GDM1 (cell line): ENCODE measurements at places on chromosomes 11 and 22.
A peak's percentile ranks its signal among the peaks of the same experiment; 100 is the strongest.

- no peak for DNase-seq
Observed at GRCh38 chr11:129189646-129190045, 2.5 kb downstream of the ARHGAP32 start.

GRCh38 chr11:83545494-83546260 lies 259.5 kb upstream of the CCDC90B start:
- no peak for DNase-seq

DNA sequence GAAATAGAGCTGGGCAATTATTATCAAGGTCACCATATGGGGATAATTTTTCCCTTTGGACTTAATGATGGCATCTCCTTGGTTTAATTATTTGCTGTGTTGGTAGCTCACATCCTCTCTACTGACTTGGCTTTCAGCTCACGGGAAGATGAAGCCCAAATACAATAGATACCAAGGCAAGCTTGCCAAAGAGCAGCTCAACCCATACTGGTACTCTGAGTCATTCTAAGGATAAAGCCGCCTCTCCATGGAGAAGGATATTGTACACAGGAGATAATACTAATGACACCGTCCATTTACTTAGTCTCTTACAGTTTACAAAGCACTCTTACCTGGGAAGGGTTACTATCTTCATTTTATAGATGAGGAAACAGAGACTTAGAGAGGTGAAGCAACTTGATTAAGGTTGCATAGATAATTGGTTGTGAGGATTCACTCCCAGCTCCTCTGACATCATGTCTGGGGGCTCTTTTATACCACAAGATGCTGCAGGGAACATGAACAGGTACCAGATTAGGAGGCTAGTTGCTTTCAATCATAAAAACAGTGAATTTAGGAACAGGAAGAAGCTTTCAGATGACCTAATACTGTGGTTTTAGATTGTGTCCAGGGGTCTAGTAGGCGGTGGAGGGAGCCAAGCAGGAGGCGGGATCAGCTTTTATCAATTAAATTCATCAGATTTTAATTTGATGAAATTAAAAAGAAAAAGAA lies 48.3 kb upstream of the PICALM start:
- DNase-seq, result no peak

DNA sequence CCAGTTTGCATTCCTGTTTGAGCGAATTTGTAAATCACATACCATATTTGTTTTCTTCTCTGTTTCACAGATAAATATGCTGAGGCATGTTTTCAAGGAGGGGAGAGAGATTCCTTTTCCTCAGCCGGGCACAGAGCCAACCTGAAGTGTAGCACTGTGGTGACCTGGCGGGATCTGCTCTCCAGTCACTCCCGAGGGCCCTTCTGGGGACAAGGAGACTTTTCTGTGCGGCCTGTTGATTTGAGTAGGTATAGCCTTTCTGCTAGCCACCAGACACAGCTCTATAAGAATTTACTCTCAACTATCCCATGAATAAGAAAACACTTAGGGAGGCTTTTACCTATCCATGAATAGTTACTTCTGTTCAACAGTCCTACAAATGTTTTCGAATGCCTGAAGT lies 63.5 kb upstream of the FDX1 start:
- no peak for DNase-seq

DNA sequence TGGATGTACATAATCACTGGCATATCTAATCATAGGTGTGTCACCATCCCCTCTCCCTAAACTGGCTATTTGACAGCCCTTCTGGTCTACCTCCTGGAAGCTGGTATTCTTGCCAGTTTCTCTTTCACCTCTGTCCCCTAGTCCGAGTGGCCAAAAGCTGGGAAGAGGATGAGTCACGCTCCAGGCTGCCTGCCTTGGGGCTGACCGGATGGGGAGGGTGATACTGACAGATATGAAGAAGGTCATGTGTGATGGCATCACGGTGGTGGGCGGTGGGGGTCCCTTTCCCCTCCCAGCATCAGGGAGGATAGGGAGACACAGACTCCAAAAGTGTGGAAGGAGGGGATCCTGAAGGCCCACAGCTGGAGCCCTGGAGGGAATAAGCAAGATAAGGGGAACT lies 4.8 kb downstream of the OAF start:
- DNase-seq, result no peak

DNA sequence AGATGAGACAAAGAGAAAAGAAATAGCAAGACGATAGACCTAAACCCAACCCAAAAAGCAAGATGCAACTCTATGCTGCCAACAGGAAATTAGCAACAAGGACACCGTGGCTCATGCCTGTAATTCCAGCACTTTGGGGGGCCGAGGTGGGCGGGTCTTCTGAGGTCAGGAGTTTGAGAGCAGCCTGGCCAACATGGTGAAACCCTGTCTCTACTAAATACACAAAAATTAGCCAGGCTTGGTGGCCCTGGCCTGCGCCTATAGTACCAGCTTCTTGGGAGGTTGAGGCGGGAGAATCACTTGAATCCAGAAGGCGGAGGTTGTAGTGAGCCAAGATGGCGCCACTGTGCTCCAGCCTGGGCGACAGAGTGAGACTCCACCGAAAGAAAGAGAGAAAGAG lies 24.3 kb upstream of the IL10RA start:
- DNase-seq, result no peak

DNA sequence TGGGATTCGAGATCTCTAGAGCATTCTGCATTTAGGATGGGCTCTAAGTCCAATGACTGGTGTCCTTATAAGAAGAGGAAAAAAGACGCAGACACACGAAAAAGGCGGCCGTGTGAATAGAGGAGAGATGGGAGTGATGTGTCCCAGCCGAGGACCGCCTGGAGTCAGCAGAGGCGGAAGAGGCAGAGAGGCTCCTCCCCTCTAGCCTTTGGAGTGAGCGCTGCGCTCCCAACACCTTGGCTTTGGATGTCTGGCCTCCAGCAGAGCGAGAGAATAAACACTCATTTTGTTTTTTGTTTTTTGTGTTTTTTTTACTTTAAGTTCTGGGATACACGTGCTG lies 83.0 kb upstream of the RTL6 start:
- DNase-seq, result no peak

DNA sequence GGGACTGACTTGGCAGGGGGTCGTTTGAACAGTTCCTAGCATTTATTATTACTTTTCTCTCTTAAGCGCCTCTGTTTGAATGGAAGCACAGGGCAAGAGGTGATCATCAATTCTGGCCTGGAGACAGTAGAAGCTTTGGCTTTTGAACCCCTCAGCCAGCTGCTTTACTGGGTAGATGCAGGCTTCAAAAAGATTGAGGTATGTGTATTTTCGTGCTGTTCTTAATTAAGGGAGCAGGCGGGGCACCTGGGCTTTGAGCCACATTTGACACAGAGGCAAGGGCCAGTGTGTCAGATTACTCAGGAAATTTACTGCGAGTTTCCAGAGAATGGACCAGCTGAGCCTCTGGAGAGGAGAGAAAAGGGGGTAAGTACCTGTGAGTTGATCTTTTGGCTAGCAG lies 102.4 kb upstream of the SORL1-AS1 start:
- DNase-seq, result no peak

DNA sequence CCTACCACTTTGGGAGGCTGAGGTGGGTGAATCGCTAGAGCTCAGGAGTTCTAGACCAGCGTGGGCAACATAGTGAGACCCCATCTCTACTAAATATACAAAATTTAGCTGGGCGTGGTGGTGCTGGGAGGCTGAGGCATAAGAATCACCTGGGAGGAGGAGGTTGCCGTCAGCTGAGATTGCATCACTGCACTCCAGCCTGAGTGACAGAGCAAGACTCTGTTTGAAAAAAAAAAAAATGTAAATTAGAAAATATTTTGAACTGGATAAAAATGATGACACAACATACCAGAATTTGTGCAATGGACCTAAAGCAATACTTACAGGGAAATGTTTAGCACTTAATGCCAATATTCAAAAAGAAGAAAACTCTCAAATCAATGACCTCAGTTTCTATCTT lies 46.4 kb downstream of the ATG16L2 start:
- no peak for DNase-seq

DNA sequence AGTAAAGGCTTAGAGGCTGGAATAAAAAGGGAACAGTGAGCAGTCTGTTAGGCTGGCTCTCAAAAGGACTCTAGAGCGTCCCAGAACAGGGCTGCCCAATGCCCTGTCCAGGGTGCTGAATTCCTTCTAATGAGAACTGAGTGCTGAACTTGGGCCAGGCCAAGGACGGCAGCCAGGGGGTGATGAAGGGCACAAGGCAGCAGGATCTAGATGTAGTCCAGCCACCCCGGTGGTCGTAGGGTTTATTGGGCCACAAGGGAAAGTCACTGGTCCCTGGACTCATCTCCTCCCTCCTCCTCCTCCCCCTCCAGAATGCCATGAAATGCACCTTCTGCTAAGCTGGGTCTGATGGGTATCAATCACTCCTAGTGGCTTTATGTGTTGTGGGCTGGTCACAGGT lies 19.2 kb downstream of the NPTXR start:
- DNase-seq, result peak; percentile 48

GRCh38 chr11:131353766-131354165 lies 16.6 kb upstream of the NTM start:
- no peak for DNase-seq

DNA sequence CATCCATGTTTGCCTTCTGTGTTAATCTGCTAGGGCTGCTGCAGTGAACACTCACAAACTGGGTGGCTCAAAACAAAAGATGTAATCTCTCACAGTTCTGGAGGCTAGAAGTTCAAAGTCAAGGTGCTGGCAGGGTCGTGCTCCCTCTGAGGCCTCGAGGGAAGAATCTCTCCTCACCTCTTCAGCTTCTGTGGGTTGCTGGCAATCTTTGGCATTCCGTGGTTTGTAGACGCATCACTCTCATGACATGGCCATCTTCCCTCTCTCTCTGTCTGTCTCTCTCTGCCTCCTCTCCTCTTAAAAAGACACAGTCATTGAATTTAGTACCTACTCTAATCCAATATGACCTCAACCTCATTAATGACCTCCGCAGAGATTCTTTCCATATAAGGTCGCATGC lies 78.8 kb downstream of the TSPAN18 start:
- DNase-seq, result no peak

DNA sequence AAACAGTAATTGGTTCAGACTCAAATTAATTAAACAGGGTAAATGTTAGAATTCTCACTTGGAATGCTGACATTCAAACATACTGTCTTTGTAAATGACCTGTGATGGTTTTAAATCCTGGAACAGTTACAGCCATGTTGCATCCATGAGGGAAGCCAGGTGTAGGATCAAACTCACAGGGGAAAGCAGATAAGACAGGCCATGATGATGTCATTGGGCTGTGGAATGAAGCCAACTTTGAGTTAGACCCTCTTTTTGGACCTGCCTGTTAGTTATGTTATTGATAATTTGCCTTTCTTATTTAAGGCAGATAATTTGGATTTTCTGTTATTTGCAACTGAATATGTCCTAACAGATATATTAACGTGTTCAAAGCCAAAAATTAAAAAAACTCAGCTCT lies 39.3 kb upstream of the ABTB2 start:
- DNase-seq, result no peak

DNA sequence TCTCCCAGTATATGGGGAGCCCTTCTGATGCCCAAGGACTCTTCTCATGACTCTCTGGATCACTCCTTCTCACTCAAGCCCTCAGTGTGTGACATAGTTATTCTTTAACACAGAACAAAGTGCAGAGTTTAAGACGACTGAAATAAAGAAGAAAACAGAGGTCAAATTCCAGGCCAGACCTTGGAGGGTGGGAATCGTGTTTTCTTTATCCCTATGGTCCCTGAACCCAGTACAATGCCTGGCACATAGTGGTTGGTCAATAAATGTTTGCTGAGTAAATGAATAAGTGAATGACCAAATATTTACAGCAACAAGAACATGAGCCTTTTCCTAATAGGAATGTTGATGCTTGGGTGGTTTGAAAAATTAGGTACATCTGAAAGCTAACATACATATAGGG lies 28.8 kb downstream of the VSTM5 start:
- no peak for DNase-seq

DNA sequence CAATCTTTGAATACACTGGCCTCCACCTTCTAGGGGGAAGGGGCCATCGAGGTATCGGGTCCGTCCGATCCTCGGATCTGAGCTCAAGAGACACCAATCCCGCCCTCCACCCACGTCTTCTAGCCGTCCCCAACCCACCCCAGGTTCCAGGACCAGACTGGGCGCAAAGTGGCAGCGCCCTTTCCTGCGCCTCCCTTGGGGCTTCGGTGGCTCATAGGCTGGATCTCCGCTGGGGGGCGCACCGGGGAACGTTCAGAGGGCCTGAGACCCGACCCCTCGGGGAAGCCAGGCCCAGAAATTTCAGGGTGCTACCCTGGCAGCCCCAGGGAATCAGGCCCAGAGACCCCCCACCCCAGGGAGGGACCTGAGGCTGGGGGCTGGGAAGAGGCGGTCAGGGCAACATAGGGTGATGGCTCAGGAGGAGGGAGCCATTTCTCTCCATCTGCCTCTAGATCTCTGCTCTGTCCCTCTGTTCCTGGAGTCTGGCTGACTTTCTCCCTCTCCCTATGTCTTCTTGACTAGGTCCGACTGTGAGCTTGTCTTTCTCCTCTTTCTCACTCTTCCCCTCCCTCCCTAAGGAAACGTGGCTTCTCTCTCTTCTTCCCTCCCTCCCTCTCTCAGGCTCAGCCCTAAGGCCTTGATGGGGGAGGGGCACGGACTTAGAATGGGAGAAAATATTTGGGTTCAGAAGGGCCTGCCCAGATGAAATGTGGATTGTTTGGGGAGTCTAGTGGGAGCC lies 1.1 kb downstream of the CREB3L1 start:
- DNase-seq, result no peak

DNA sequence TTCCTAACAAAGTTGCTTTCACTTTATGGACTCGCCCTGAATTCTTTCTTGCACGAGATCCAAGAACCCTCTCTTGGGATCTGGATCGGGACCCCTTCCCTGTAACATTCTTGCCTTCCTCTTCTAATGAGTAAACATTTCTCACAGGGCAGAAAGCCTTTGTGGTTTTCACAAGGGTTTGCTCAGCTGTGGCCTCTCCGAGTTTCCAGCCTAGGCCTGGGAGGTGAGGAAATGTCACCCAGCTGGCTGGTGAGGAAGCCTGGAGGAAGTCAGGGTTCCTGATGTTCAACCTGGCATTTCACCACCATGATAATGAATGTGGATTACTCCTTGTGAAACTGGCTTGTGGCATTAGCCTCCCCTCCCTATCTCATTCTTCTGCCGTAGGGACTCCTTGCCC lies 224.9 kb downstream of the DSCAML1 start:
- peak; percentile 12 for DNase-seq

DNA sequence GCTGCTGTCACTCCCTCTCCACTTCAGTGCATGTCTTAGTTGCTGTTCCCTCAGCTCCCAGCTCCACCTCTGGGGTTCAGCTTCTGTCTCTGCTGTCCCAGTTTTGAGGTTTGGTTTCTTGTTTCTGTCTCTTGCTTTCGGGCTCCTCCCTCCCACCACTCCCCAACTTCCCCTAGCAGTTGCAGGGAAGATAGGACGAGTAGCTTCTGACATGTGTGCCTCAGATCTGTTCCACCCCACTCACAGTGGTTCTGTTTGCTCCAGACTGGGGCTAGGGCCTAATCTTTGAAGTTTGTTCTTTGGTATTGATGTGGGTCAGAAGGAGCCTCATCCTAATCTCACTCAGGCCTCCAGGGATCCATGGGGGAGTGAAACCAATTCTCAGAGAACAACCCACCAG lies 2.6 kb upstream of the RRM1 start:
- no peak for DNase-seq

- no peak for DNase-seq
Observed at GRCh38 chr11:126328001-126328390, 24.1 kb downstream of the DCPS start.

- DNase-seq, result no peak
Observed at GRCh38 chr22:46534177-46534776, 3.1 kb downstream of the CELSR1 start.
